Aorta (tissue), 5 donors: ENCODE measurements at places on chromosomes 5 and 9.

DNA sequence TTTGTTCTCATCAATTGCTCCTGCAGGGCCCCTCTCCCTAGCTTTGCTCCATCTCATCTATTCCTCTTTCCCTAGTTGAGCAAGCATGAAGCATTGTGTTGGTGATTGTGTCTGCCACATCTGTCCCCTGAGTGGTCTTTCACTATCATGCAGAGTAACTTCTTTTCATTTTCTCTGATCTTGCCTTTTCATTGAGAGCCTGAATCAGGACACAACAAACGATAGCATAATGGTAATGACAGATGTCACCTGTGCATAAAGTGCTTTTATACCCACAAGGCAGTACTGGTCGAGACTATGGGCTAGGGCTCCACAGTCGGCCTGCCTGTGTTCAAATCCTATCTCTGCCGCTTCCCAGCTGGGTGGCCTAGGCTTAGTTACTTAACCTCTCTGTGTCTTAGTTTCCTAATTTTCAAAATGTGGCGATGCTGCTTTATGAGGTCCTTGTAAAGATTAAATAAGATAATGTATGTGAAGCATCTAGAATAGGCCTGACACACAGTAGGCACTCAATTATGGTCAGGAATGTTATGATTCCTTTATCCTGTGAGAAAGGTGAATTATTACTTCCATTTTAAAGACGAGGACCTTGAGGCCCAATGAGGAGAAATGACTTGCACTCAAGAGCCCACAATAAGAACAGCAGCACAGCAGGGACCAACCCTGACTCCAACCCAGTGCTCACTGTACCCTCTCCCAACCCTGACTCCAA is 137.1 kb upstream of the ZNF618 start:
- DNase-seq, result no peak

DNA sequence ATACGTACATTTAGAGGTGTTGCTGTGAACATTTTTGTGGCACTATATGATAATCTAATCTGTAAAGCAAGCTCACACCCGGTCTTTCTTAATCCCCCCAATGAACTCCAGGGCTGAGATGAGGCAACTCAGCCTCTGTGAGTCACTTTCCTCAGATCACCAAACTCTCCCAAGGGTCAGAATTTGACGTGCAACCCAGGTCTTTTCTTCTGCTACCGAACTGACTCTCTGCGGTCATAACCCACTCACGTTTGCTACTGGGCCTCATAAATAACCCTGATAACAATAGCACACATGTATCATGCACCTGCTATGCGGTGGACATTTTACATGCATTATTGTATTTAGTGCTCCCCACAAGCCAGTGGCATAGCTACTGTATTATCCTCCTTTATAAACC is 153.1 kb downstream of the DROSHA start:
- no peak for DNase-seq

- no peak for DNase-seq
Measured at GRCh38 chr5:158294701-158295100, 435.8 kb upstream of the CLINT1 start.

DNA sequence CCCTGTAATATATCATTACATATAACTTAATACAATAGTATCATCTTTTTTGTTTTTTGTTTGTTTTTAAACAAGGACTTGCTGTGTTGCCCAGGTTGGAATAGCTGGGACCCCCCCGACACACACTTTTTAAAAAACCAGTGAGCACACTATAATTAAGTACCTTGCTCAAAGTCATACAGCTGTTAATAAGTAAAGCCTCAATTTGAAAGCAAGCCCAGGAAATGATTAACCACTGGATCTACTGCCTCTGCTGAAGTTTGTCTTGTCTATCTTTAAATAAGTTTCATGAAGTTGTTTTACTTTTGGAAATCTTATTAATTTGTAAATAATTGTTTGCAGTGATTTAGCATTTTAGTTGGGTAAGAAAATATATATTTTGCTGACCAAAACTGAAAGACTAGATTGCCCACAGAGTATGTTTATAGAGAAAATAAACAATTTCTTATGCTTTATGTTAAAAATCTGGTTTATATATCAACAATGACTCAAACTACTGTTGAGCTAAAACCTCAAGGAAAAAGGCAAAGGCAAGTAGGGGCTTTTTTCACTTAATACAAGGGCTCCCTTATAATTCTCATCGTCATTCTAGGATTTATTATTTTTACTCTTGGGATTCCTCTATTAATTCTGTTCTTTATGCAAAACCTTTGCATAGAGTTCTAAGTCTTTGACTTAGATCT is 5.8 kb upstream of the CARNMT1 start:
- DNase-seq, result no peak

- DNase-seq, result no peak
Measured at GRCh38 chr5:128708841-128709240, 170.8 kb upstream of the FBN2 start.

DNA sequence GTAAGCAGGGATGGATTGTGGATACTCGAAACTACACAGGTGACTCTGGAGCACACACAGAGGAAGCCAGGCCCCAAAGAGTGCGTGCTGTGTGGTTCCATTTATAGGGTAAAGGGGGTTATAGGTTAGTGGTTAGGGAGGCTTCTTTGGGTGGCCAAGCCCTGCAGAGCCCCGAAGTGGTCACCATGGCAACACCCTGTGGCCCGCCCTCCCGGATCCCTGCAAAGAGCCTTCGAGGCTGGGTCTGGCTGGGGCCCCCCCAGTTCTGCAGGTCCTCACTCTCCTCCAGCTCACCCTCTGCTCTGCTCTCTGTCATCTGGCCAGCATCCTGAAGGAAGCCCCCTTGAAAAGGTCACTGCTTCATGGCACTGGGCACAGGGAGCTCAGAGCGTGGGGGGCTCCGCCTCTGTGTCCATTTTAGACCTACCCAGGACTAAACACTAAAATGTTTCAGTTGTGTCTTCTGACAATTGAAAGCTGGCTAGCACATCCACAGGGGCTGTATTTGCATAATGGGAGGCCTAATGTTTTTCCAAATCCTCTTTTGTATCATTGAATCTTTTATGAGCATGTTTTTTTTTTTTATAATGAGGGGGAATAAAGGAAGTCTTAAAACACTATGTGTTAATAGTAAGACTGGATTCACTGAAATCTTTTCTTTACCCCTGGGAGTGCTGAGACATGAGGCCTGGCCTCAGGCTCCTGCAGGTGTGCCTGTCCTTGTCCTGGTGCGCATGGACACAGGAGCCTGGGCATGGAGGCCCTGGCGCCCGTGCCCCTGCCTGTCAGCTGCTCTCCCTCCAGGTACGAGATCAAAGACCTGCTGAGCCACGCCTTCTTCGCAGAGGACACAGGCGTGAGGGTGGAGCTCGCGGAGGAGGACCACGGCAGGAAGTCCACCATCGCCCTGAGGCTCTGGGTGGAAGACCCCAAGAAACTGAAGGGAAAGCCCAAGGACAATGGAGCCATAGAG is 55.3 kb downstream of the WNK2 start:
- no peak for DNase-seq

GRCh38 chr5:68891718-68892117 is 202.1 kb upstream of the SLC30A5 start:
- no peak for DNase-seq

GRCh38 chr5:90956511-90957097 is 398.0 kb downstream of the ADGRV1 start:
- DNase-seq, result no peak

- no peak for DNase-seq
Measured at GRCh38 chr9:120966013-120966369, 39.4 kb upstream of the TRAF1 start.

GRCh38 chr5:148849461-148849860 is 23.1 kb downstream of the ADRB2 start:
- DNase-seq, result no peak

- DNase-seq, result no peak
Measured at GRCh38 chr9:93697352-93698139, 121.2 kb downstream of the PHF2 start.

DNA sequence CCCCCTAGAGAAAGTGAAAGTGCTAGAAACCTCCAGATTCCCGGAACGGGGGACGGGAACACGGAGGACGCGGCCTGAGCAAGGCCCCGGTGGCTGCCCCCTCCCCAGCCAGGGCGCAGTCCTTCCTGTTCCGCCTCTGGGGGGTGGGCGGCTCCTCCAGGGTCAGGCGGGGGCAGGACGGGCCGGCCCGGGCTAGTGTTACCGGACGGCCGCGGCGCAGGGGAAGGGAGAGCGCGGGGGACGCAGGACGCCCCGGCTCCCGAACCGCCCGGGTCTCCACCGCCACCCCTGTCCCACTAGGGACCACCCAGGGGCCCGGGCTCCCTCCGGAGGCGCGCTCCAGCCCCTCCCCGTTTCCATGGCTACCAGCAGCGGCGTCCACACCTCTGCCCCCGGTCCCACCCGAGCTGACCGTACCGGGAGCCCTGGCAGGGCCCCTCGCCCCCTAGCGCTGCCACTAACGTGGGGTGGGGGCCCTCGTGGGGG is 579 bp downstream of the SLC12A7 start:
- peak; percentile 73 for DNase-seq
